ENCODE measurements at places on chromosomes 4 and X. TPM values are rescaled to one million over a fixed set of nuclear protein-coding genes. Genes with fewer than 3 reads are reported as not detected.

The BMP3 gene
- total RNA-seq = 0.25 TPM

The ANK2 gene
- total RNA-seq = 64.6 TPM

The UCP1 gene
- total RNA-seq = not detected

The ATP2B3 gene
- 0.25 TPM for total RNA-seq

The PAGE4 gene
- not detected for total RNA-seq

The YY2 gene
- 0.98 TPM for total RNA-seq

The SRPX gene
- 118 TPM for total RNA-seq

The CCNB3 gene
- total RNA-seq = 0.25 TPM

The TEX13C gene
- total RNA-seq = not detected

The TLR10 gene
- not detected for total RNA-seq

The SPIN2A gene
- total RNA-seq = 2.5 TPM

- H3K4me1 ChIP-seq = peaks cover 90% of the 10 kb centered on the region
- no peaks in the 10 kb centered on the region for H3K36me3 ChIP-seq
- no peak overlapping the region for H3K4me3 ChIP-seq
- peak overlapping the region; percentile 81 for H3K27ac ChIP-seq
- H3K27me3 ChIP-seq = no peaks in the 10 kb centered on the region
Observed at GRCh38 chr4:2805712-2806389, 13.0 kb downstream of the SH3BP2 start.

GRCh38 chr4:168386002-168386401 is 67.5 kb upstream of the DDX60 start:
- no peak for DNase-seq
- H3K4me3 ChIP-seq = no peak overlapping the region
- no peaks in the 10 kb centered on the region for H3K36me3 ChIP-seq
- H3K4me1 ChIP-seq = no peaks in the 10 kb centered on the region

DNA sequence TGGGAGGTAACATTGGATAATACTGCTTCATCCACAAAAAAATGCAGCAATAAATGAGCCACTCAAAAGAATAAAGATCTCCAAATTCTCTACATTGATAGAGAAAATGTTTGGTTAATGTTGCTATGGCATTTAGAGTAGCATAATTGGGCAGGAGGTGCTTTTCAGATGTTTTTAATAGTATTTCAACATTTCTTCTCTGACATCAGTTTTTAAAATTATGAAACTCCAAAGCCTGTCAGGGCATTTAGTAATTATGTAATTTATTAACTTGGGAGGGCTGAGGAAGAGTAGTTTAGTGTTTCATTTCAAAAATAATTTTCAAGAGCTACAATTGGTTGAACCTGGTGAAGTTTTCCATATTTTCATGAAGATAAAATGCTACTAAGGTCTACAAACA is 211.3 kb upstream of the INTU start:
- no peak overlapping the region for H3K4me3 ChIP-seq
- no peak overlapping the region for H3K27ac ChIP-seq
- no peaks in the 10 kb centered on the region for H3K4me1 ChIP-seq
- H3K27me3 ChIP-seq = no peaks in the 10 kb centered on the region

GRCh38 chrX:131923614-131924250 is 99.4 kb upstream of the STK26 start:
- H3K4me1 ChIP-seq = no peaks in the 10 kb centered on the region
- H3K4me3 ChIP-seq = no peak overlapping the region
- DNase-seq = no peak
- H3K27ac ChIP-seq = no peak overlapping the region
- no peaks in the 10 kb centered on the region for H3K36me3 ChIP-seq

GRCh38 chr4:85725721-85726170 is 250.8 kb downstream of the ARHGAP24 start:
- H3K4me3 ChIP-seq = no peak overlapping the region
- H3K4me1 ChIP-seq = peaks cover 7% of the 10 kb centered on the region
- H3K27me3 ChIP-seq = no peaks in the 10 kb centered on the region
- H3K36me3 ChIP-seq = no peaks in the 10 kb centered on the region

GRCh38 chrX:53265771-53266574 is 15.4 kb downstream of the IQSEC2 start:
- no peaks in the 10 kb centered on the region for H3K27me3 ChIP-seq

DNA sequence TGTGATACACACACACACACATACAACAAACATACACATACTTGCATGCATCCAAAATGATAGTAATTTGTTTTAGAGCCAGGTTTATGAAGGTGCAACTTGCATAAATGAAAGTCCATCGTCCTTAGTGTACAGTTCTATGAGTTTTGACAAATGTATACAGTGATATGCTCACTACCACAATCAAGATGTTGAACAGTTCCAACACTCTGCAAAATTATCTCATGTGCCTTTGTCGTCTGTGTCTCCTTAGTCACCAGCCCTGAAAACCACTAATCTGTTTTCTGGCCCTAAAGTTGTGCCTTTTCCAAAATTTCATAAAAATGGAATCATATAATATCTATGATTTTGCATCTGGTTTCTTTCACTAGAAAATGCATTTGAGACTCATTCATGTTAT is 67.8 kb upstream of the ANXA3 start:
- H3K27ac ChIP-seq = no peak overlapping the region
- no peaks in the 10 kb centered on the region for H3K27me3 ChIP-seq
- DNase-seq = no peak
- H3K4me1 ChIP-seq = no peaks in the 10 kb centered on the region

DNA sequence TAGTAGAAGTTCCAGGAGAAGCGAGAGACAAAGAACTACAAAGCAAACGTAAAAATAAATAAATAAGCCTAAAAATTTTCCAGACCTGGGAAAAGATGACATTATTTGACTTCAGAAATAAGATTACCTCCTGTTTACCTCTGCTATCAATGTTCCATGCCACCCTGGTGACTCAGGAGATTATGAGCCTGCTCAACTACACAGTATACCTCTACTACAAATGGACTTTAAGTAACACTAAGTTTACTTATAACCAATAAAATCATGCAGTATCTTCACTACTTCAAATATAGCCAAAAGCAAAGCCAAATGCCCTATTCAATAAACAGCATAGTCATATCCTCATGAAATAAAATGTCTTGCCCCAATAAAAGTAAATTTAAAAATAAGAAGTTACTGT is 105.4 kb downstream of the CYLC1 start:
- no peak for DNase-seq
- no peak overlapping the region for H3K4me3 ChIP-seq
- no peaks in the 10 kb centered on the region for H3K4me1 ChIP-seq
- no peaks in the 10 kb centered on the region for H3K36me3 ChIP-seq
- no peaks in the 10 kb centered on the region for H3K27me3 ChIP-seq
- no peak overlapping the region for H3K27ac ChIP-seq

- H3K27ac ChIP-seq = no peak overlapping the region
- no peaks in the 10 kb centered on the region for H3K4me1 ChIP-seq
- no peaks in the 10 kb centered on the region for H3K27me3 ChIP-seq
- H3K4me3 ChIP-seq = no peak overlapping the region
- no peaks in the 10 kb centered on the region for H3K36me3 ChIP-seq
Observed at GRCh38 chr4:10758906-10759305, 74.3 kb upstream of the CLNK start.

- H3K27ac ChIP-seq = no peak overlapping the region
- H3K4me3 ChIP-seq = no peak overlapping the region
- H3K27me3 ChIP-seq = no peaks in the 10 kb centered on the region
- H3K36me3 ChIP-seq = no peaks in the 10 kb centered on the region
- DNase-seq = no peak
- H3K4me1 ChIP-seq = no peaks in the 10 kb centered on the region
Observed at GRCh38 chr4:8656185-8656517, 63.6 kb downstream of the CPZ start.

DNA sequence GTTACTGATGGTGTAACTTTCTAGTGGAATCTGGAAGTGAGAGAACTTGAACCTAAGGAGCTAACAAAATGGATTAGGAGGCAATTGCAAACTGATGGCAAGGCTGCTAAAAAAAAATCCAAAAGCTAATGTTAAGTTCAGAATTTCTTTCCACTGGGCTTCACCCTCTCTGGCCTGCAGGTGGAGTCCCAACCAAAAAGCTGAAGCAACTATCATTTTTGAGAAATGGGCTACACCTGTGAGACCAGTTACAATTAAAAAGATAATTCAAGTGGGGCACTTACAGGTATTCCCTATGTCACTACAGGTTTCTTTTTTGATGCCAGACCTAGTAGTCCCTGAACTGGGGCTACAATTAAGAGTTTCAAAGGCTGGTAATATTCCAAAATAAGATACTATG is 142.1 kb upstream of the FTHL17 start:
- H3K27me3 ChIP-seq = no peaks in the 10 kb centered on the region
- no peaks in the 10 kb centered on the region for H3K36me3 ChIP-seq
- no peak overlapping the region for H3K27ac ChIP-seq

DNA sequence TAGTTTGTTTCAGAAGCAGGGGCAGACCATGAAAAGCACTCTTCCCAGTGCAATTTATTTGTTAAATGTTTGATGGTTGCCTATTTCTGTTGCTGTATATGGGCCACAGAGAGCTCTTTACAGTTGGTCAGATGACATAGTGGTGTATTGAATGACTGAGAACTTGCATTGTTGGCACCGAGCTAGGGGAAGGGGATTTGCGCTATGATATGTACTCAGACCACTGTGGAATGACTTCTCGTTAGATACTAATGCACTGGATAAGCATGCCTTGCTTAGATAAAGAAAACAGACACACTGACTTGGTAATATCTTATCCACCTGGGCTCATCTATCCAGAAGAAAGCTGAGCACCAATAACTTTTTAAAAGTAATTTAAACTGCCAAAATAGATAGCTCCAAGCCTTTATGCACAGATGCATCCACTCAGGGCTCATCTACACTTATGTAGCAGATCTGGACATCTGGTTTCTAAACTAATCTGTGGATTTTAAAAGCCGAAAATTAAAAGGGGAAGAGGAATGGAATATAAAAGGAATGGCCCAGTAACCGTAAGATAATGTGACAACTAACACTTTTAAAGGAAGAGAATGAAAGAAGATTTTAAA is 132.7 kb downstream of the GATB start:
- no peak overlapping the region for H3K4me3 ChIP-seq
- H3K27me3 ChIP-seq = no peaks in the 10 kb centered on the region
- H3K4me1 ChIP-seq = no peaks in the 10 kb centered on the region

GRCh38 chr4:103002551-103002950 is 17.0 kb downstream of the SLC9B1 start:
- no peak for DNase-seq
- no peaks in the 10 kb centered on the region for H3K27me3 ChIP-seq

- no peak overlapping the region for H3K27ac ChIP-seq
- no peaks in the 10 kb centered on the region for H3K36me3 ChIP-seq
- peaks cover 19% of the 10 kb centered on the region for H3K4me1 ChIP-seq
- no peaks in the 10 kb centered on the region for H3K27me3 ChIP-seq
- peak; percentile 43 for DNase-seq
Observed at GRCh38 chr4:4980621-4981230, 38.5 kb downstream of the CYTL1 start.

GRCh38 chr4:185101354-185101890 is 41.6 kb upstream of the SLC25A4 start:
- H3K36me3 ChIP-seq = no peaks in the 10 kb centered on the region
- H3K4me1 ChIP-seq = no peaks in the 10 kb centered on the region
- H3K4me3 ChIP-seq = no peak overlapping the region
- no peaks in the 10 kb centered on the region for H3K27me3 ChIP-seq

- no peak overlapping the region for H3K4me3 ChIP-seq
- no peak overlapping the region for H3K27ac ChIP-seq
- DNase-seq = no peak
- no peaks in the 10 kb centered on the region for H3K27me3 ChIP-seq
- no peaks in the 10 kb centered on the region for H3K36me3 ChIP-seq
Observed at GRCh38 chrX:104195489-104196084, 29.3 kb downstream of the FAM199X start.

DNA sequence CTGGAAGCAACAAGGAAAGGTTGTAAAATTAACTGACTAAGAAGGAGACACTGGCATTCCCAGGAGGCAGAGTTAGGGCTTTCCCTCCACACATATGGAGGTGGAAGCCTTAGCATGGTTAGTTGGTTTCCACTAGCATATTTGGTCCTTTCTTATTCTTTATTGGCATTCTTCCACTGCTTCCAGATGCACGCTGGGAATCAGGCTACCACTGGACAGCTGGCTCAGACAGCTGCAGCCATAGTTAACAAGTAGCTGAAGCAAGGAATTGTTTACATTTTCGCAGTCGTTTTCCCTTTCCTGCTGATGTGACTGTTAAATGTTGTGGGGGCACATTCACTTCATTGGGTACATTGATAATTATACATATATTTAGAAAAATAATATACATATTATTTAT is 169.2 kb downstream of the GRIA2 start:
- H3K4me3 ChIP-seq = no peak overlapping the region
- no peak for DNase-seq
- H3K27ac ChIP-seq = no peak overlapping the region
- H3K27me3 ChIP-seq = no peaks in the 10 kb centered on the region

- H3K4me1 ChIP-seq = no peaks in the 10 kb centered on the region
- no peaks in the 10 kb centered on the region for H3K36me3 ChIP-seq
- no peak overlapping the region for H3K4me3 ChIP-seq
- no peak for DNase-seq
- no peak overlapping the region for H3K27ac ChIP-seq
Observed at GRCh38 chr4:155799116-155799793, 40.4 kb downstream of the GUCY1B1 start.

Data from vagina (tissue), 2 donors.